ENCODE measurements at places on chromosomes 2 and 18.
A peak's percentile ranks its signal among the peaks of the same experiment; 100 is the strongest.

DNA sequence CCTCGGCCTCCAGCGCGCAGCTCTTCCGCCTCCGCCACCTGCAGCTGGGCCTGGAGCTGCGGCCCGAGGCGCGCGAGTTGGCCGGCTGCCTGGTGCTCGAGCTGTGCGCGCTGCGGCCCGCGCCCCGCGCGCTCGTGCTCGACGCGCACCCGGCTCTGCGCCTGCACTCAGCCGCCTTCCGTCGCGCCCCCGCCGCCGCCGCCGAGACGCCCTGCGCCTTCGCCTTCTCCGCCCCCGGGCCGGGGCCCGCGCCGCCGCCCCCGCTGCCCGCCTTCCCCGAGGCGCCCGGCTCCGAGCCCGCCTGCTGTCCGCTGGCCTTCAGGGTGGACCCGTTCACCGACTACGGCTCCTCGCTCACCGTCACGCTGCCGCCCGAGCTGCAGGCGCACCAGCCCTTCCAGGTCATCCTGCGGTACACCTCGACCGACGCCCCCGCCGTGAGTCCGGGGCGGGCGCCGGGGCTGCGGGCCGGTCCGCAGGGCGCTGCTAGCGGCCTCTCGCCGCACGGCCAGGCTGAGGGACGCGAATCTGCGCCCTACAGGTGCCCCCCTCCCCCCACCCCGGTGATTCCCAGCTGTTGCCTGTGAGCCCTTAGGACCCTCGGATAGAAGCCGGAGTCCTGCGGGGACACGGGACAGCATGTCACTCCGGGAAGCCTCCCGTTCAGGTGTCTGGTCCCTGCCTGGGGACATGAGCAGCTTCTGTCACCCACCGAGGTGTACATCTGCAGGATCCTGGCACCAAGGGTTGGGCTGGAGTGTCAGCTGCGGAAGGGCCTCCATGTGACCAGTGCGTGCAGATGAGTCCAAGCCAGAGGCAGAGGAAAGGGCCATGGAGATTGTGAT is 616 bp downstream of the RNPEPL1 start:
- DNase-seq, result peak; percentile 56

DNA sequence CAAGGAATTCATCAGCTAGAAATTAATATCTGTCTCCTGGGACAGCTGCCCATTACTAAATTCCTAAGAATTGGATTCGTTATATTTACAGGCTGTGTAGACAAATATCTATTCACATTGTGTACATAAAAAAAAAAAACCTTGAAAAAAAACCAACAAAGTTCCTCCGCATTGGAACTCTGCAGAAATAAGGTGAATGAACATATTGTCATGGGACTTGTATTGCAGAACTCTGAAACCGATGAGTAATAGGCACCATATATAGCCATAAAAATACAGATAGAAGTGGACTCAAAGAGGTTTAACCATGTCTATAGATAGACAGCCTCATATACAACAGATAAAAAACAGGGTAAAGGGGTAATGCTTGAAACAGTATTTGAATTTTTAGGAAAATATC is 909.9 kb upstream of the CHAC2 start:
- DNase-seq, result no peak

DNA sequence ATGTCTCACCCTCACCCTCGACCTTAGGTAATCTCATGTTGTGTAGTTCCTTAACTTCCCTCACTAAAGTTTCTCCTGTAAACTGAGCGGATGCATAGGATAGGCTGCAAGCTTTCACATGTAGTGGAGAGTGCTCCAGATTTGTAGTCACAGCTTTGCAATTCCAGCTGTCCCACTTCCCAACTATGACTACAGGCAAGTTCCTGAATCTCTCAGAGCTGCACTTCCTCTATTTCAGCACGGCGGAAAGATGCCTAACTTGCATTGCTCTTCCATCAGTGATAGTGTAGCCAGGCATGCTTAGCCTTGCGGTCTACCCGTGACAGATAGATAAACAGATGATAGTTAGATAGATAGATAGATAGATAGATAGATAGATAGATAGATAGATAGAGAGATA is 183.1 kb upstream of the CCDC68 start:
- peak; percentile 21 for DNase-seq

DNA sequence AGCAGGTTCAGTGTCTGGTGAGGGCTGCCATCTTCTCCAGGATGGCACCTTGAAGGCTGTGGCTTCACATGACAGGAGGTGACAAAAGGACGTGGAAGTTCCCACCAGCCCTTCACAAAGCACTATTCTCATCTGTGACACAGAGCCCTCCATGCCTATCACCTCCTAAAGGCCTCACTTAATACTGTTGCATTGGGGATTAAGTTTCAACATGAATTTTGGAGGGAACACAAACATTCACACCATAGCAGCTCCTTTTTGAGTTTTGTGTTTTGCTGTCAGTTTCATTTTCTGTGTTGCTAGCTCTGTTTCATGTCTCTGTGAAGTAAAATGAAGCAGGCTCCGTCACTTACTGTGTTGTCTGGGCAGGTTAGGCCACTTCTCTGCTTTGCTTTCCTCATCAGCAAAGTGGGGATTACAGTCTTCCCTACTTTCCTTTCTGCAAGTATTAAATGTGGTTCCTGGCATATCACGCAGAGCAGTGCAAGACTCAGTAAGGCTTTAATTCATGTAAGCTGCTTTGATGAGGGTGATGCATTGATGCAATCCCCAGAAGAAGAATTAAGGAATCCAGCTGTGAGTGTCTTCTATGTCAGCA is 31.6 kb downstream of the LIMS1 start:
- DNase-seq, result peak; percentile 44

- DNase-seq, result no peak
Observed at GRCh38 chr2:101850450-101850849, 141.3 kb upstream of the IL1R2 start.

DNA sequence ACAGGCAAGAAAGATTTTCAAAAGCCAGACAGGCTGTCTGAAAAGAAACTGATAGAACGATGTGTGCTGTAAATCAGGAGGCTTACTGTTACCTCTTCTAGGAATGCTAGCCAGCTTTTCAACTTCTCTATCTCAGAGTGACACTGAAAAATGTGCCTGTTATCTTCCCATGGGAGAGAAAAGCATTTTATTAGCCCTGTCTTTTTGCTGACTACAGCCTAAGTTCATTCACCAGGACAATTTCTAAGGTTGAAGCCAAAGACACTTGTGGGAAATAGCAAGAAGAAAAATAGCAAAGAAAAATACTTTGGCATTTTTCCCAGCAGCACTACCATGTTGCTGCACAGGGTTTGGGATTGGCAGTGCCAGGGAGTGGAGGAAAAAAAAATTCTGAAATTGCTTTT is 34.0 kb downstream of the ABCB11 start:
- no peak for DNase-seq

DNA sequence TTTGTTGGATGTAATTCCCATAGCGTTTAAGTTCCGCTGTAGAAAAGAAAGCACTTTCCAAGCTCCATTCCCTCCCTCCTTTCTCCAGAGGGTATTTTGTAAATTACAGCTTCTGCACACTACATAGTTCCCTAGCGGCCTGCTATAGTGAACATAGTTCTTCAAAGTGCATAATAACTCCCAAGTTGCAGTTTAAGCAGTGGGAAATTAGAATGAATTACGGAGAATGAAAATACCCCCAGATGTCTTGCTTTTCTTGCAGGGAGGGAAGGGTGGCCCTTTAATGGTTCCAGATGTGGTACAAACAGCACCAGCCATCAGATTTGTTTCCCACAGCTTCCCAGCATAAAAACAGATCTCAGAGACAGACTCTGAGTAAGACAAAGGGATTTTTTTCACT is 893.9 kb downstream of the SUCLG1 start:
- DNase-seq, result peak; percentile 63

- no peak for DNase-seq
Observed at GRCh38 chr2:196217116-196217515, 45.7 kb upstream of the STK17B start.

DNA sequence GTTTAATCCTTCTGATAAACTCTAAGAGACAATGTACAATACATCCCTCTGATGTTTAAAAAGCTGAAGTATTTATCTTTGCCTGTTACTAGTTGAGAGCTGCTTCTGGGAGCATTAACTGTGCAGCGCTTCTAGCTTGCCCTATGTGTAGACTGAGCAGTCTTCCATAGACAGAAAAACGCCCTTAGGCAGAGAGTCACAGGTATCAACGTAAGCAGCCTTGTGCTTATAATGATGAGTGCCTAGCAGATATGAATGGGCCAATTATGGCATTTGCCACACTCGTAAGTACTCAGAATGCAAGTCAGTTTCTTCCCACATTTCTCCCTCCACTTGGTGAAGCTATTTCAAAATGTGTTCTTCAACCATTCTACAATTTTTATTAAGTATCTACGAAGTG is 731.1 kb upstream of the SLC8A1 start:
- no peak for DNase-seq

DNA sequence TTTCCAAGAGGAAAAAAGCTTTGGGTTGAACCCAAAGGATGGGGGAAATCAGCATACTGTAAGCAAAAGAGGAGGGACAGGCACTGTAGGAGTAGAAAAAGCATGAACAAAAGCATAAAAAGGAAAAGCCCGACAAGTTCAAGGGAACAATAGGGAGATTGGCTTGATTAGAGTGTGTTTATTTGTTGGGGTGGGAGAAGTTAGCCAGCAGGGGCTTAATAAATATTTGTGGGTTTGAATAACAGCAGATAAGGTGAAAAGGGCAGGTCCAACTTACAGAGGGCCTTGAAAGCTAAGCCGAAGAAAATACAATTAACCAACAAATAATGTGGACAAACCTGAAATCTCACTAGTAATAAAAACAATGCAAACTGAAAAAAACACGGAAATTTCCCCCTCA is 126.7 kb downstream of the THADA start:
- DNase-seq, result no peak

DNA sequence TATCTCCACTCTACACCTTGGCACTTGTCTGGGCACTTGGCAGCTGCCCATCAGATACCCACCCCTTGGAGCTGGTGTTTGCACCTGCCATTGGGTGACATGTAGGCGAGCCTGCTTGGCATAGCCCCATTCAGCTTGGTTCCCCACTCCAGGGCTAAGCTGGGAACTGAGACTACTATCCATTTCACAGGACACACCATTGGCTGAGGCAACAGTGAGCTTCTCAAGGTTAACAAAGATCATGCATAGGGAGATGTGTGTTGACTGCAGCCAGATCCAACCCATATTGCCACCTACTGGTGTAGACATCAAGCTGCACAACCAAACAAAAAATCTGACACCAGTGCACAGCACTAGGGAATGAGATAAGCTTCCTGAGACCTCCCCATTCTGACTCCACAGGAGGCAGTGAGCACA is 1389.8 kb upstream of the TMEFF2 start:
- DNase-seq, result peak; percentile 26
